ENCODE measurements at places on chromosomes 6 and 20.

DNA sequence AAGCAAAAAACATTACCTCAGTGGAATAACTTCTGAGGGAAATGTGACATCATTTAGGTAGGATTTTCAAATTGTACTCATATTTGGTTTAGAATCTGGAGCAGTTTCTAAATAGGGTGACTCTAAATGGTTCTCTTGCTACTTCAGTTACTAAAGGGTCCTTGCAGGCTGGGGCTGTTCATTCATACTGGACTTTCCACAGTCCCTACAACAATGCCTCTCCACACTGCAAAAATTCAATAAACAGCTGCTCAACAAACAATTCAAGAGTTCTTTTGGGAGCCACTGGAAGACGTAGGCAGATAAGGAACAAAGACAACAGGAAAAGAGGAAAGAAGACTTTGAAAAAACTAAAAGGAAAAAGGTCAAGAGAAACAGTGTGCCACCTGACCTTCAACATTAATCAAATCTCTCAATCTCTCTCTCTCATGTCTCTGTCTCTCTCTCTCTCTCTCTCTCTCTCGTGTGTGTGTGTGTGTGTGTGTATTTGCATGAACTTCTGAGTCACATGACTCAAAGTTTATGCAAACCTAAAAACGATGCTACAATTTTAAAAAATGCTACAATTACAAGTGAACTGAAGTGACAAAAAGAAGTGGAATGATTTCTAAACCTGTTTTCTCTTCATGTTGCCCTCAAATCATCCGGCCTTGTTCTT is 14.5 kb downstream of the NOL7 start:
- DNase-seq = no peak
- no peak overlapping the region for H3K27ac ChIP-seq
- H3K36me3 ChIP-seq = peaks cover 28% of the 10 kb centered on the region

- no peak overlapping the region for H3K27ac ChIP-seq
- H3K4me3 ChIP-seq = no peak overlapping the region
Observed at GRCh38 chr20:43096931-43097260, 92.8 kb downstream of the PTPRT start.

GRCh38 chr20:51221791-51222408 is 199.0 kb upstream of the KCNG1 start:
- H3K4me3 ChIP-seq = no peak overlapping the region
- no peaks in the 10 kb centered on the region for H3K36me3 ChIP-seq
- H3K27ac ChIP-seq = no peak overlapping the region
- H3K4me1 ChIP-seq = peaks cover 18% of the 10 kb centered on the region
- DNase-seq = no peak

- H3K36me3 ChIP-seq = no peaks in the 10 kb centered on the region
- H3K27me3 ChIP-seq = peaks cover 62% of the 10 kb centered on the region
- H3K4me3 ChIP-seq = peak overlapping the region; percentile 33
Observed at GRCh38 chr6:1596088-1596852, 13.4 kb upstream of the FOXC1 start.

DNA sequence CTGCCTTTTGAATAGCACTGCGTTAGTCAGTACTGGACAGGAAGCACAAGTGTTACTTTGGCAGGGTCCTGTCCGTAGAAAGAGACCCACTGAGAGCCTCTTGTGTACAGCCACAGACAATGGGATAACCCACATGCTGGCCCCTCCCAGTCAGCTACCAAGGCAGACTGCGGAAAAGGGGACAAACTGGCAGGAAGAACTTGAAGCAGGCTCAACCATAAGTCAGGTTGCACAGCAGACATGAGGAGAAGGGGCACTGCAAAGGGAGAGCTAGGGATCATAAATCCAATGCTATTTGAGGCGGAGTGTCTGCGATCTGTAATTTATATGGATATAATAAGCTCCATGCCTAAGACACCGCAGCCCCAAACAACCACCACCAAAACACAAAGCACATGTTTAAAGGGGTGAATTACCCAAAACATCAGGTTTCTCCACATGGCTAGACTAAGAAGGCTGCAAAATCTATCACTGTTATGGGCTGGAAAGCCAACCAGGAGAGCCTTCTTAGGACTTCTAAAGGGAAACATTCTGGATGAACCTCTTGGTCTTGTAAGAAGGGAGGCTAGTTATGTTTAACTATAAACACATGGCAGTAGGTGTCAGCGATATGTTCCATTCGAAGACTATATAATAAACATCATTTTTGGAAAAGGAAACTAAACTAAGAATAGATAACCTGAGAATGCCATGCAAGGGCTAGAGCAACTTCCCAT is 141.7 kb downstream of the BACH2 start:
- H3K36me3 ChIP-seq = no peaks in the 10 kb centered on the region
- peaks cover 75% of the 10 kb centered on the region for H3K4me1 ChIP-seq
- no peaks in the 10 kb centered on the region for H3K27me3 ChIP-seq
- no peak for DNase-seq
- peak overlapping the region; percentile 77 for H3K27ac ChIP-seq

DNA sequence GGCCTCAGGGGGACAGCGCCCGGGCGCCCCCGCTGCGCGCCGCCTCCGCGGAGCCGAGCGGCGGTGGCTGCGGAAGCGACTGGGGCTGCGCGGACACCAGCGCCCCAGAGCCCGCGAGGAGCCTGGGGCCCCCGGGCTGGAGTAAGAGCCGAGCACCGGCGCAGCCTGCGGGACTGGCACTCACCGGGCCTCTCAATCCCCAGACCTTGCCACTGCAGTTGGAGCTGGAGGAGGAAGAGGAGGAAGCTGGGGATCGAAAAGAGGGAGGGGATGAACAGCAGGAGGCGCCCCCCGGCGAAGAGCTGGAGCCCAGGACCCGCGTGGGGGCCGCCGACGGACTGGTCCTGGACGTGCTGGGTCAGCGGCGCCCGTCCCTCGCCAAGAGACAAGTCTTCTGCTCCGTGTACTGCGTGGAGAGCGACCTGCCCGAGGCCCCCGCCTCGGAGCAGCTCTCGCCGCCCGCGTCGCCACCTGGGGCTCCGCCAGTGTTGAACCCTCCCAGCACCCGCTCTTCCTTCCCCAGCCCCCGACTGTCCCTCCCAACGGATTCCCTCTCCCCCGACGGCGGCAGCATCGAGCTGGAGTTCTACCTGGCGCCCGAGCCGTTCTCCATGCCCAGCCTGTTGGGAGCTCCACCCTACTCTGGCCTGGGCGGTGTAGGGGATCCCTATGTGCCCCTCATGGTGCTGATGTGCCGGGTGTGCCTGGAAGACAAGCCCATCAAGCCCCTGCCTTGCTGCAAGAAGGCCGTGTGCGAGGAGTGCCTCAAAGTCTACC is 590 bp downstream of the RNF217 start:
- DNase-seq = peak; percentile 65
- H3K4me1 ChIP-seq = peaks cover 39% of the 10 kb centered on the region
- peak overlapping the region; percentile 95 for H3K27ac ChIP-seq

- H3K36me3 ChIP-seq = no peaks in the 10 kb centered on the region
- H3K4me3 ChIP-seq = no peak overlapping the region
- no peak overlapping the region for H3K27ac ChIP-seq
- no peak for DNase-seq
- H3K27me3 ChIP-seq = no peaks in the 10 kb centered on the region
Observed at GRCh38 chr20:47392015-47392720, 35.7 kb upstream of the ZMYND8 start.

DNA sequence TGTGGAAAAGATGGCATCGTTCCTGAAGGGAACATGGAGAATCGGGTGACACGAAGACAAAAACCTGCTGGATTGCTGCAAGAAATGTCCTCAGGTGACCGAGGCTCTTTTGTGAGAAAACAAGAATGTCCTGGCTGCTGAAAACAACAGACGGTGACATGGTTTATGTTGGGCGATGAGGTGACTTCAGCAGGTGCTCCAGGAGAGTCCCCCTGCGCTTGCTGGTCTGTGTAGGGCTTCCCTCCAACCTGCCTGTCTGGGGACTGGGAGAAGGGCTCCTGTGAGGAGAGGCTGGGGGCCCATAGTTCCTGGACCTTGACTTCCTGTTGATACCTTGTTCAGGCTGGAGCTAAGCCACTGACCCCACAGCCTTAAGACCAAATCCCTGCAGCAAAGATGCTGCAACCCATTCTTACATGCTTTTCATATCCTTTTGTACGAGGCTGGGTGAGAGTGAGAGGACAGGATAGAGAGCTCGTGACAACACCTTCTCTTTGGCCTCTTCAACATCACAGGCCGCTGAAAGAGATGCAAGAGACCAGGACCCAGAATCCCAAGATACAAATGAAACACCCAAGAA is 134.8 kb downstream of the CD83 start:
- no peaks in the 10 kb centered on the region for H3K36me3 ChIP-seq
- H3K4me1 ChIP-seq = peaks cover 5% of the 10 kb centered on the region
- DNase-seq = no peak
- H3K27me3 ChIP-seq = peaks cover 42% of the 10 kb centered on the region

DNA sequence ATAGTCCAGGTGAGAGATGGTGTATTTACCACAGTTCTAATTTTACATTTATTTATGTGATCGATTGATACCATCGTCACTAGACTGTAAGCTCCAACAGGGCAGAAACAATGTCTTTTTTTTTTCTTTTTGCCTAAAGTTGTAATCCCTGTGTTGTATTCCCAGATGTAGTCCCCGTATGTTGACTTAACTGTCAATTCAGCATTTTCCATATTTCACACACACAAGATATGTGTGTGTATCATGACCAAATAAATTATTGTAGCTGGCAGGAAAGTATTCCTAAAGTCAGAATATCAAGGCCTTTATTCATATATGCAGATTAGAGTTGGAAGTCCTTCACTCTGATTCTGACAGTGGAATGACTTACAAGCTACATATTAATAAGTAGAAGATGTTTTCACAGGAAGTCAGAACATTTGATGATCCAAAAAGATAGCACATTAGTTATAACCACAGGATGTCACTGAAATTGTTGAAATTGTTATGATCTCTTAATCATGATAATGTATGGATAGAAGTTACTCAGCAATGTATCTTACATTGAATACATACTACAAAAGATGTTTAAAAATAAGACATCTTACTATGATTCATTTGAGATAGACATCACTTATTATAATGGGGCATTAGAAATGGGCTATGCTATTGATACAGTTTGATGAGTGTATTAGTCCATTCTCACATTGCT is 10.6 kb downstream of the RNF182 start:
- no peak for DNase-seq
- no peaks in the 10 kb centered on the region for H3K36me3 ChIP-seq
- no peaks in the 10 kb centered on the region for H3K4me1 ChIP-seq
- no peaks in the 10 kb centered on the region for H3K27me3 ChIP-seq

DNA sequence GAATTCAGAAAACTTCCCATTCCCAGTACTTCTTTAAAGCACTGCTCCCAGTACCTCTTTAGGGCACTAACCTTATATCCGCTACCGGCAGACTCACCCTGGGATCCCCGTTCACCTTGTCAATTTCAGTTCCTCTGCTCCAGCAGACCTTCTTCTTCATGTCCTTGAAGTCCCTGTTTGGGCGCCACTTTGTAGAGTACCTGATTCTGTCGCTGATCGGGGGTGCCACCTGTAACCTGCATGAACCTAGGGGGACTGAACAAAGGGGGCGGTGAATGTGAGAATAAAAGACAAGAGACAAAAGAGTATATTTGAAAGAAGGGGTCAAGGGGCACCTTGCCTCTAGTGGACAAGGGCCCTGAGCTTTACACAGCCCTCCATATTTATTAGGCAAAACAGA is 4.9 kb upstream of the GINS1 start:
- H3K27me3 ChIP-seq = peaks cover 2% of the 10 kb centered on the region
- no peak for DNase-seq
- H3K36me3 ChIP-seq = peaks cover 7% of the 10 kb centered on the region
- H3K27ac ChIP-seq = no peak overlapping the region
- H3K4me1 ChIP-seq = peaks cover 18% of the 10 kb centered on the region
- no peak overlapping the region for H3K4me3 ChIP-seq

GRCh38 chr6:130929036-130929678 is 102.0 kb downstream of the SMLR1 start:
- no peaks in the 10 kb centered on the region for H3K27me3 ChIP-seq
- H3K36me3 ChIP-seq = no peaks in the 10 kb centered on the region
- H3K27ac ChIP-seq = no peak overlapping the region

GRCh38 chr6:24494821-24495795 is at the start of gene ALDH5A1:
TSS of gene ALDH5A1 (plus strand) at chr6:24494969. CDS start at chr6:24494997, 28 bp downstream.
- peak within 1 kb of the TSS; percentile 7 for H3K27ac ChIP-seq
- H3K4me1 ChIP-seq = peaks cover 4% of the 10 kb centered on the region
- H3K36me3 ChIP-seq = peaks cover 19% of the 10 kb centered on the region
- DNase-seq = peak; percentile 49

GRCh38 chr6:88111991-88112390 is 54.2 kb downstream of the CNR1 start:
- DNase-seq = no peak
- peaks cover 31% of the 10 kb centered on the region for H3K27me3 ChIP-seq
- H3K36me3 ChIP-seq = no peaks in the 10 kb centered on the region
- no peak overlapping the region for H3K27ac ChIP-seq

DNA sequence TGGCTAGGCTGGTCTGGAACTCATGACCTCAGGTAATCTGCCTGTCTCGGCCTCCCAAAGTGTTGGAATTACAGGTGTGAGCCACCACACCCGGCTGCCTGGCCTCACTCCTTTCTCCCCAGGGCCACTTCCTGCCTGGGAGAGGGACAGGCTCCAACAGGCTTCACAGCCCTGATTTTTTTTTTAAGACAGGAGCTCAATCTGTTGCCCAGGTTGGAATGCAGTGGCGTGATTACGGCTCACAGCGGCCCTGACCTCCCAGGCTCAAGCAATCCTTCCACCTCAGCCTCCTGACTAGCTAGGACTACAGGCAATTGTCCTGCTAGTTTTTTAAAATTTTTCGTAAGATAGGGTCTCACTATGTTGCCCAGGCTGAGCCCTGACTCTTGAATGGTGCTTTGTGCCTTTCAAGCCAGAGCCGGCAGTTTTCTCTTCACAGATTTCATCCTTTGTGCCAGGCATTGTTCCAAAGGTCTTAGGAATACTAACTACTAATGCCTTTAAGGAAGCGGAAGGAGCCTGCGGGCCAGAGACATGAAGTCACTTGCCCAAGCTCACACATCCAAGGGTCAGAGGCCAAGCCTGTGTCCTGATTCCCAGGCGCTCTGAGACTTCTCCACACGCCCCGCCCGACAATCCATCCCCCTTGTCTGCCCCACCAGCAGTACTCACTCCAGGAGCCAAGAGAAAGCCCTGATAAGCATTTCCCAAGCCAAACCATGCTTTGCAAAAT is 19.2 kb downstream of the CAPN11 start:
- H3K36me3 ChIP-seq = no peaks in the 10 kb centered on the region
- no peak for DNase-seq
- no peaks in the 10 kb centered on the region for H3K27me3 ChIP-seq
- peak overlapping the region; percentile 26 for H3K27ac ChIP-seq
- no peak overlapping the region for H3K4me3 ChIP-seq
- H3K4me1 ChIP-seq = no peaks in the 10 kb centered on the region

DNA sequence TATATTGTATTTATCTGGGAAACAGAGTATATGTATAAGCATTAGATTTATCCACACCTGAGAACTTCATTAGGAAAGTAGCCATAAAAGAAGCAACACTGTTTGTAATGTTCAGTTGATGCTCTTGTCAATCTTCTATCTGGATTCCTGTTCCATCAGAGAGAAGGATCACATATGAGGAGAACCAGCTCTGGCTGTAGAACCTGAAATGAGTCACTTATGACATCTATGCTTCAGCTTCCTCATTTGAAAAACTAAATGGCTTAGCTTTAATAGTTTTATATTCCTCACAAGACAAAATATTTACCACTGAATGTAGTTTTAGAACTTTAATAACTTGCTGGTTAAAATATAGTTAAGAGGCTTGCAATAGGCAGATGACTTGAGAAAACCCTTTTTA is 144.7 kb downstream of the TASP1 start:
- H3K4me1 ChIP-seq = peaks cover 22% of the 10 kb centered on the region
- H3K27ac ChIP-seq = no peak overlapping the region
- H3K4me3 ChIP-seq = no peak overlapping the region
- peaks cover 17% of the 10 kb centered on the region for H3K36me3 ChIP-seq

GRCh38 chr6:16950825-16951495 is 150.9 kb upstream of the STMND1 start:
- H3K36me3 ChIP-seq = no peaks in the 10 kb centered on the region
- no peak for DNase-seq
- no peak overlapping the region for H3K4me3 ChIP-seq
